ENCODE measurements at places on chromosomes 3 and 15. TPM values are rescaled to one million over a fixed set of nuclear protein-coding genes. Genes with fewer than 3 reads are reported as not detected.

Gene ITIH4
- 0.25 TPM for total RNA-seq

Gene THRB
- 1.3 TPM for total RNA-seq

Gene RNU5B-1
- not detected for total RNA-seq

Gene CNTN3
- not detected for total RNA-seq

Gene GPR87
- total RNA-seq, result 2.2 TPM

Gene ATP10A
- 10.8 TPM for total RNA-seq

Gene RARRES1
- total RNA-seq, result 9.2 TPM

Gene PPM1L
- total RNA-seq, result 0.90 TPM

Gene TMCO5A
- not detected for total RNA-seq

Gene CASR
- total RNA-seq, result not detected

Gene PDIA3
- total RNA-seq, result 371 TPM

All from A549 treated with dexamethasone at 1 μM for 4 hours (cell line).